LNCaP clone FGC (cell line): ENCODE measurements at places on chromosomes 2 and 18.

GRCh38 chr2:150168595-150169236 is 318.8 kb downstream of the RND3 start:
- no peak for DNase-seq

DNA sequence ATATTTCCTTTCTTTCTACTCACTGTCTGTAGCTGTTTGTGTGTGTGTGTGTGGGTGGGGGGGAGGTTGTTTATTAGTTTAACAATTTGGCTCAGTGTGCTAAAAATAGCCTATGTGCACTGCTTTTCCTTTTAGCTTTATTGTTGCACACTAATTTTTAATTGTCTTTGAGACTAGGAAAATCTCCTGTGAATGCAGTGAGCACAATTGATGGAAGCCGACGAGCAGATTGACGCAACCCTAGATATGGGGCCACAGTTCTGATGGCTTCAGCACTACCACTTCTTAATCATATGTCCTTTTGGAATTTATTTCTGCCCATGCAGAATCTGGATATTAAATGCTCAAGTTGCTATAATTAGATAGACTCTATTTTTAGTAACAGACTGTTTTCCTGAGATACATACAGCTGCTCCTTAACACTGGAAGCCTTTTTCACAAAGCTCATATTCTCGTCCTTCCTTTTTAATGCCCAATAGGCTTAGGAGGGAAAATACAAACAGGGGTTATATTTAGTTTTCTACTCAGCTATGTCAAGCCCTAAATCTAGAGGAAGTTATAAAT is 109.1 kb downstream of the IRS1 start:
- no peak for DNase-seq

DNA sequence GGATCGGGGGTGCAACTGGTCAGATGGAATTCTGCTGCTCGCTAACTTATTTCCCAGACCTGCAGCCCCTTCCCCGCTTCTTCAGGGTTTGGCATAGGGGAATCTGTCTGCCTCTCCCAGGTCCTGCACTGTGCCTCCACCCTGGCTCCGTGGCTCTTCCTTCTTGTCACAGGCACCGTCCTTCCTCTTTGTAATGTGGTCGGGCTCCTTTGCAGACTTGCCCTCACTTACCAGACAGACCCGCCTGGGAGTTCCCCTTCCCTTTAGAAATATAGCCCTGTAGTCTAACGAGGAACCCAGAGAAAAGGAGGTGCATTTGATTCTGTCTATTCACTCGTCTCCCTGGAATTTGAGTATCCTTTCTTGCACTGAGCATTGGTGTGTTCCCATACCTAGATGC is 63.9 kb upstream of the PAX8 start:
- DNase-seq, result no peak

DNA sequence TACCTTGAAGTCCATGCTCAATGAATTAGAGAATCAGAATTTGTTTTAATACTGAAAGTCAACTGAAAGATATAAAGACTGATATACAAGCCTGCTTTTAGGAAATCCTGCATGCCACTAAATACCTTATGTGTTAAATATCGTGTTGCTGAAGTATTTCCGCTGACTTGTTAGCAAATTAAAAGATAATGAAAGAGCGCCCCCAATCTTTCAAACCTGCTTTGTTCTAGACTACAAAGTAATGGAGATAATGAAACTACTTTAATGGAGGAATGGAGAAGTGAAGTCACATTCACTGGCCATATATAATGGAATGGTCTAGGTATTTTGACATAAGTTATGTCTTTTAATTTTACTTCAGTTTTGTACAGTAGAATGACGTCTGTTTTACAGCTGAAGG is 95.7 kb downstream of the ASXL3 start:
- no peak for DNase-seq

- no peak for DNase-seq
Observed at GRCh38 chr2:37367984-37368383, 23.6 kb downstream of the QPCT start.

GRCh38 chr2:119218478-119219064 is 5.1 kb upstream of the STEAP3 start:
- DNase-seq, result no peak

DNA sequence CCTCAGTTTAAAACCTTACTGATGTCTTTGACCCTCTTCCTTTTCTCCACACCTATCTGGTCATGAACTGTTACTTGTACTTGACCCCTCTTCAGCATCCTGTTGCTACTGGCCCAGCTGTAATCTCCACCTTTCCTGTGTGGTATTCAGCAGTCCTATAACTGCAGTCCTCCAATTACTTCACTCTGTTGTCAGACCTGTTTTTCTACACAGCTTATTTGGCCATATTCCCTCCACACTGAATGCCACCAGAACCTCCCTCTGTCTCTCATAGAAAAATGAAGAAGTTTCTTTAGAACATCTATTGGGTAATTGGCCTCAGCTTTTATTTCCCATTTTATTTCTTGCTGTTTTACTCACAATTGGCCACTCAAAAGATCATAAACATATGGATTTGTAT is 155.4 kb downstream of the ASXL3 start:
- peak; percentile 58 for DNase-seq

DNA sequence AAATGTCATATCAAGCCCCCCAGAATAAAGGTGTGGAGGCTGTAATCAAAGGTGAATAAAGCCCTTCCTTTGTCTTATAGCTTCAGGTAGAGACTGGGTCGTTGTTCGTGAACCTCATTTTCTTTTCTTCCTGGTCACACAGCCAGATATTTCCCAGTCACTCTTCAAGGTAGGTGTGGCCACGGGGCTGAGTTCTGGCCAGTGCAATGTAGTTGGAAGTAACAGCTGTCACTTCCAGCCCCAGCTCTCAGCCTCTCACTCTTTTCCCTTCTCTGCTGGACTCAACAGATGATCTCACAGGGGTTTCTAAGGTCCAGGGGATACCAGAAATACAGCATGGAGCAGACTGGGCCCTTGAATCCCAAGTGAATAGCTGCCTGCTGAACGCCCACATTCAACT is 15.8 kb upstream of the TRPM8 start:
- no peak for DNase-seq

GRCh38 chr2:147076634-147077033 is 768.2 kb upstream of the ACVR2A start:
- DNase-seq, result no peak

DNA sequence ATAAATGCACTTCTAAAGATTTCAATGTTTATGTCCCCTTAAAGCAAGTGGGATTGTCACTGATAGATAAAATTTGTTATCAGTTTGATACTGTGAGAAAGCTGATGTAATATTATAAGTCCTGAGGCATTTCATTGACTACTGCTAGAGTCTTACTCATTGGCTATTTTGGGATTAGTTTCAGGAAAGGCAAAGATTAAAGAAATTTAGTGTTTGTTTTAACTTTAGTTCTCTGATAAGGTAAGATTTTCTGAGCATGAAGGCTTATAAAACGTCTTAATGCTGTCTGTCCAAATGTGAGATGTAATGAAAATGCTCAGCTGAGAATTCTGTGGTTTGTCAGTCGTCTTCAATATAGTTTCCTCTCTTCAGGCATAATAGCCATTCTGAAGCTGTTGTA is 886.4 kb upstream of the CDH2 start:
- DNase-seq, result no peak

DNA sequence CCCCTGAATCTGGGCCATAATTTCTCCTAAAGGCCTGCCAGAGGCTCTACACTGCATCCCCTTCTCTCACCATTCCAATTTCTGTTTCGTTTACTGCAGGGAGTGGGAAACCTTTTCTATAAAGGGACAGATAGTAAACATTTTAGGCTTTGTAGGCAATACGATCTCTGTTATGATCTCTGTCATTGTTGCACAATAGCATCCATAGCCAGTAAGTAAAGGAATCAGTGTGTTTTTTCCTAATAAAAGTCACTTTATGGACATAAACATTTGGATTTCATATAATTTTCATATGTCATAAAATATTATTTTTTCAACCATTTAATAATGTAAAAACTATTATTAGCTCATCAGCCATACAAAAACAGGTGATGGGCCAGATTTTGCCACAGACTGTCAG is 531.7 kb downstream of the DSC3 start:
- no peak for DNase-seq

GRCh38 chr2:46293466-46293865 is 3.7 kb upstream of the EPAS1 start:
- DNase-seq, result no peak

DNA sequence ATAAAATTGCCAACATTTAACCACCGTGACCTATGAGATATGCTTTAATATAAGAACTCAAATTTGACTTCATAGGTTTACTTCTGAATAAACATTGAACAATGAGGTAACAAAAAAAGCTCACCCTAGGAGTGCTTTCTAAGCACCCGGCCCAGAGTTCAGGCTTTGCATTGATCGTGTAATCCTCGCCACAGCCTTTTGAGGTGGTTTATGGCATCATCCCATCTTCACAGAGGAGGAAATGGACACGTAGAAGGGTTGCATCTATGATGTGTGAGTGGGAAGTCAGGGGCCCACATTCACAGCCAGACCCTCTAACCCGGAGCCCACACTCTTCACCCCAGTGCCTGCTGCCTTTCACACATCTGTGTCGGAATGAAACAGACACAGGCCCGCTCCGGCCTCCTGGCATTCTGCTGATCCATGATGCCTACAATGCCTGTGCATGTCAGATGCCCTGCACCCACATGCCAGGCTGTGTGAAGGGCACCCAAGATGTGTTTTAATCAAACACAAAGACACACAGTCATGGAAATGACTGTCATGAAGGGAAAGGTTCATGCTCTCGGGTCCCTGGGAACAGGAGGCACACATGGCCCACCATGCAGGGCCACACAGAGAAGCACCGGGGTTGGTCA is 48.6 kb upstream of the RPL31 start:
- DNase-seq, result no peak

- DNase-seq, result no peak
Observed at GRCh38 chr2:176976736-176977685, 235.6 kb upstream of the HNRNPA3 start.

GRCh38 chr2:212414767-212415211 is 123.8 kb downstream of the ERBB4 start:
- no peak for DNase-seq

DNA sequence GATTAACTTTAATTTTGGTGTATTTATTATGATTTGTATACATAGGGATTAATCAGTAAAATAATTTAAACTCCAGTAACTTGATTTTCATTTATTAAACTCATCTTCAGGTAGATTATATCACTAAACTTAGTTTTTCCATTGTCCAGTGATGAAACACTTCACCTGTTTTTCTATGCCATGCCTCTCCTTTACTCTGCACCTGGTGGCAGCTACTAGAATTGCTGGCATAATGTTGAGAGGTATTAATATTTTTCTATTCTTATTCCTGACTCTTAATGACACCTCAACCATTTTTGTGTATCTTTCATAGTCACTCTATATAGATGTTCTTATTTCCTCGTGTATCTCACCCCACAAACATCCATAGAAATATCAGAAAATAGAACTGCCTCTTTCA is 940.3 kb upstream of the CRIM1 start:
- no peak for DNase-seq

DNA sequence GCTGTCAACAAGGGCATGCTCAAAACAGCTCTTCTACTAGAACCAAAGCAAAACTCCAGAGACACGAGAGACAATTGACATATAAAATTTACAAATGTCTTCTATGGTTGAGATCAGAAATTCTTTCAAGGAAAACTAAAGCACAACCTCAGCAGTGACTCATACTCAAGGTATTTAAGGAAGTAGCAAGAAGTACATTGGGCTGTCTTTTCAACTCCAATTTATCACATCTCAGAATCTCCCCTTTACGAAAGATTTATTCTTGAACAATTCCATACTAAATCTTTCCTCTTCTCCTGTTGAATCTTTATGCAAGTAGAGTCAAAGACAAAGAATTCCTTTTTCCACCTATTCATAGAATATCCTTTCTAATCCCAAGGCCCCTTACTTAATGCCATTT is 324.0 kb downstream of the IRS1 start:
- DNase-seq, result no peak

DNA sequence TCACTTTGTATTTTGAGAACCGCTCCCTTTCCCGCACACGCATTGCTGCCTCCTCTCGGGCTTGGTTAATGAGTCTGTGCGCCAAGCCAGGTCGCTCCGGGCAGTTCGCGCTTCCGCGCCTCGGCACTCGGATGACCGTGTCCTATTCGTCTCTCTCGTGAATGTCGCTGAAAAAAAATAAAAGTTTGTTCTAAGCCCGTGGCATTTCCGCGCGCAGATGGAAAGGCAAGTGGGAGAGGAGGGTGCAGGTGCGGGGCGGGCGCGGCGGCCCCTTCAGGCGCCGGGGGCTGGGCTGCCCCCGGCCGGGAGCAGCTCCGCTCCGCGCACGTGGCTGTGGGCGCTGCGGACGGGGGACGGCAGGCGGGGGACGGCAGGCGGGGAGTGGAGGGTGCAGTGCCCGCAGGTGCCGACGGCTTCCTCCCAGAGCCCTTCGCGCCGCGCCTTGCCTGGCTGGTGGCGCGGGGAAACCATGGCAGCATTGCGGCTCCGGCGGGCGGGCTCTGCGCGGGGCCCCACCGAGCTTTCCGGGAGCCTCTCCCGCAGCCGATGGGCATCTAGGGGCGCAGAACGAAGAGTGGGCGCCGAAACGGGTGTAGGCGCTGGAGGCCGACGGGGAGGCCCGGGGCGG is 159.6 kb upstream of the SIX2 start:
- no peak for DNase-seq

GRCh38 chr18:8818982-8819381 is 113.6 kb downstream of the MTCL1 start:
- DNase-seq, result no peak

- no peak for DNase-seq
Observed at GRCh38 chr2:67156796-67157195, 240.3 kb upstream of the ETAA1 start.

DNA sequence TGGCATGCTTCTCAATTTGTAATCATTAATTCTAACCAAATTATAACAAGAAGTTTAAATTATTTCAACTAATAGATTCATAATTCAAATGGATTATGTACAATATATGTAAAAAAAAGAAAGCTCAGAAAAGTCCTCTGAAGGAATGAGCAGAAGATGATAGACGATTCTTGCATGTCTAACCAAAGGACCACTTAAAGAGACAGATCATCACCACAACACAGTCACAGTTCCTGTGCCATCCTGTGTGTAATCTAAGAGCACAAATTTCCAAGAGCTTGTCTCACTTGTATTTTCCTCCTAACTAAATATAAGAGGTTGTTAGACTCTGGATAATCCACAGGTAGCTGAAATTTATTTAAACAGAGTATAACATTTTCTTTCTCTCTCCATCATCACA is 122.3 kb upstream of the CD226 start:
- no peak for DNase-seq

GRCh38 chr2:164697688-164698461 is 76.6 kb upstream of the GRB14 start:
- DNase-seq, result no peak

DNA sequence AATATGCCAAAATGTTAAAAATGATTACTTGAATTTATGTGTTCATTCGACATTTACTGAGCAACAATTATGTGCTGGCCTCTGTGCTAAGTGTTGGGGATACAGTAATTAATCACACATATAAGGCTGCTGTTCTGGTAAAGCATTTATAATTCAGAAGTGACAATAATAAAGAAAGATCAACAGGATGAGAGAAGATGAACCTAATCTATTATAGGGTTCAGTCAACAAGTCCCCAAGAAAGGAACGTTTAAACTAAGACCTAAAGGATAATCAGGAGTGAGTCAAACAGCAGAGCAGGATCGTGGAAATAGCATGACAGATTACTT is 60.1 kb upstream of the COX7A2L start:
- DNase-seq, result no peak

- DNase-seq, result no peak
Observed at GRCh38 chr2:235497096-235497495, 3.3 kb downstream of the AGAP1 start.
